ENCODE measurements at places on chromosomes 2 and 18.

GRCh38 chr18:11751341-11752115 lies 62.5 kb downstream of the GNAL start:
- no peak for DNase-seq

- DNase-seq: no peak
Measured at GRCh38 chr2:125560855-125561254, 1095.1 kb upstream of the GYPC start.

- no peak for DNase-seq
Measured at GRCh38 chr2:16643099-16643498, 22.5 kb downstream of the CYRIA start.

DNA sequence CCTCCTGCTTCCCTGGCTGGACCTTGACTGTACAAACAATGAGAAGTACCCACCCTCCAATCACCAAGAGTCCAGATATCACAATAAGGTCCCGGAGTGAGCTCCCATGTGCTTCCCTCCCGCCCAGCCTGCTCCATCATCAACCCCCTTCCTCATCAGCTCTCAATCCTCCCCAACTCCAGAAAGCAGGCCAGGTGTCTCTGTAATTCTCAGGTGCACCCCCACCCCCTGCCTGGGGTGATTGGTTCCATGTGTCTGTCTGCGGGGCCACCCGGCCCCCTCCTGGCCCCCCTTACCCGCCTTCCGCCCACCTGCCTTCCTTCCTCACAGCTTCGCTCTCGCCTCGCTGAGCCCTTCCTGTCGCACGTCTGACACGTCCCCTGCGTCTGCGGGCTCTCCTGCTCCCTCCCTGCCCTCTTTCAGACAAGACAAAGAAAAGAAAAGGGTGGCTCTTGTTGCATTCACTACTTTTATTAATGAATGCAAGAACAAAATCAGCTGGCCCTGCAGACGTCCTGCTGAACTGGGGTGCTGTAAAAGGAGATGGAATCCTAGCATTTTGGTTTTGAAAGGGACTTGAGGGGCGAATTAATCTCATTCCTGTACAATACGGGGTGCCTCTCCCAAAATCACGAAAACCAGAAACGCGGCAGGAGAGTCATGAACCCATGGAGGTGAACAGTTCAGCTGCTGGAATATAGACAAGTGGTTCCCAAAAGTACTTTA lies 26.5 kb upstream of the IGFBP2 start:
- DNase-seq: peak; percentile 33

- no peak for DNase-seq
Measured at GRCh38 chr2:70757360-70757759, 10.6 kb downstream of the ADD2 start.

- no peak for DNase-seq
Measured at GRCh38 chr2:47237375-47238334, 82.5 kb upstream of the STPG4 start.

GRCh38 chr2:226678422-226678821 lies 121.2 kb downstream of the IRS1 start:
- no peak for DNase-seq

DNA sequence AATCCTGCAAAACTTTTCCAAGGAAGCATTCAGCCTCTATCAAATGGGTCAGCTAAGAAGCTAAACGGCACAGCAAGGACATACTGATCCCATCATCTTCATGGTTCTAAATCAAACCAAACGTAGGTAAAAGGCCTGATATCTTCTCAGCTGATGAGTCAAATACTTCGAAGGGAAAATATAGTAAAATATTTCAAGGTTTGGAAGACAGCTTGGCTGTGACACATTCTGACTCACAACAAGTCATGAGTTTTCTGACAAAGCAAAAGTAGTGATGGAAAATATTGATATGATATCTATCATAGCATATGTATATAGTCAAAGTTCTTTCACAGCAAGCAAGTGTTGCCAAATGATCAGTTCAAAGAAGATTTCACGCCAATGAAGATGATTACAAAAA lies 31.5 kb downstream of the DOCK10 start:
- no peak for DNase-seq

GRCh38 chr18:58721566-58722239 lies 50.4 kb downstream of the MALT1 start:
- DNase-seq: no peak

- no peak for DNase-seq
Measured at GRCh38 chr2:156476850-156477206, 40.6 kb downstream of the GPD2 start.

GRCh38 chr18:78742218-78742745 lies 237.3 kb upstream of the SALL3 start:
- DNase-seq: no peak

- no peak for DNase-seq
Measured at GRCh38 chr2:10438688-10439087, 9.4 kb downstream of the ODC1 start.

DNA sequence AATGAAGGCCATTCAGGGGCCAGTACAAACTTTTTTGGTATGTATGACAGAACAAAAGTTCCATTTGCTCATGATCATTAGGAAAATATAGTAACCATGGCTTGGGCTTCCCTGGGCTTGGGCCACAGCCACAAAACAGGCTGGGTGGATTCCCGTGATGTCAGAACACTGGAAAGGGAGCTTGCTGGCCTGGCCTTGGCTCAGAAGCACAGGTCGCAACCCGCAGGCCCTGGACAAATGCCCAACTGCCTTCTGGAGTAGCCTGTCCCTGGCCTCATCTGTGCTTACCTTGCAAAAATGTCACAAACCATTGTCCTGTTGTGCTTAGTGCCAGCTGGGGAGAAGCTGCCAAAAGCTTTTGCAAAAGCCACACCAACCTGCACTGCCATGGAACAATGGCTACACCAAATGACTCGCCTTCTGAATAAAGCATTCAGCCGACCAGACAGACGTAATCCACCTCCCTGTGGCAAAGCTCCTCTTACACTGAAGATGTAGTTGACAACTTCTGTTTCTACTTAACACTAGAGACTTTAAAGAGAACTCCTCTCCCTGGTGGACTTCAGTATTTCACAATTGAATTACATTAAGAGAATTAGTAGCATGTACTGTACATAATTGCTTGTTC lies 125.5 kb downstream of the ANKRD44 start:
- DNase-seq: no peak

- DNase-seq: no peak
Measured at GRCh38 chr2:240993446-240994170, 4.8 kb upstream of the SNED1 start.

DNA sequence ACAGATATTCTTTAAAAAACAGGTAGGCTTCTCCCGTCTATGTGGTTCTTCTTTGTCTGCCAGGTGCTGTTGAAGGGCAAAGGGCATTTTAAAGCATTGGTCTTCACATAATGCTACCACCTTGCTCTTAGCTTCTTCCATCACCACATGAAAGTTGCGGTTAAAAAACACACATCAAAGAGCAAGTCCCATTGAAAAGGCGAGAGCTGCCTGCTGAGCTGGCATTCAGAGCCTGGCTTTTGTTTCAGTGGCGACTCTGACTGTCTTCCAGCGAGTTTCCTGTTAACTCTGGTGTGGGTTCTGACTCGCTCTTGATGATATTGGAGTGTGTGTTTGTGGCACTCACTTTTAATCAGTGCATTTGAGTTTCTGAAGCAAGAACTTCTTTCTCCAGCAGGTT lies 624.9 kb upstream of the FANCL start:
- no peak for DNase-seq

DNA sequence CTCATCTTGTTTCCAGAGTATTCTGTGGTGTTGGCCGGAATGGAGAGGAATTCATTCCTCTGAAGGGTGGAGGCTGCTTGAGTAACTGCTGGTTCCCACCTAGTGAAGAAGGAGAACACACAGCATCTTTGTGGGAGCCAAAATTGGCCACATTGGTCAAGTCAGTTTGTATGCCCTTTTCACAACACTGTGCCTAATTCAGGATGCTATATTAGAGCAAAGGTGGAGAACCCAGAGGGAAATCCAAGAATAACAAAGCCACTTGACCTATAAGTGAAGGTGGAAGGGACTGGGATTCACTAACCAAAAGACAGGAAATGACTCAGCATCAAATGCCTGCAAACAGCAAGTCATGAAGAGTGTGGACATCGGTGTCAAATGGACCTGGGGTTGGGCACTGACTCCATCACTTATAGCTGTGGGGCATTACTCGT lies 27.3 kb upstream of the MLPH start:
- no peak for DNase-seq

DNA sequence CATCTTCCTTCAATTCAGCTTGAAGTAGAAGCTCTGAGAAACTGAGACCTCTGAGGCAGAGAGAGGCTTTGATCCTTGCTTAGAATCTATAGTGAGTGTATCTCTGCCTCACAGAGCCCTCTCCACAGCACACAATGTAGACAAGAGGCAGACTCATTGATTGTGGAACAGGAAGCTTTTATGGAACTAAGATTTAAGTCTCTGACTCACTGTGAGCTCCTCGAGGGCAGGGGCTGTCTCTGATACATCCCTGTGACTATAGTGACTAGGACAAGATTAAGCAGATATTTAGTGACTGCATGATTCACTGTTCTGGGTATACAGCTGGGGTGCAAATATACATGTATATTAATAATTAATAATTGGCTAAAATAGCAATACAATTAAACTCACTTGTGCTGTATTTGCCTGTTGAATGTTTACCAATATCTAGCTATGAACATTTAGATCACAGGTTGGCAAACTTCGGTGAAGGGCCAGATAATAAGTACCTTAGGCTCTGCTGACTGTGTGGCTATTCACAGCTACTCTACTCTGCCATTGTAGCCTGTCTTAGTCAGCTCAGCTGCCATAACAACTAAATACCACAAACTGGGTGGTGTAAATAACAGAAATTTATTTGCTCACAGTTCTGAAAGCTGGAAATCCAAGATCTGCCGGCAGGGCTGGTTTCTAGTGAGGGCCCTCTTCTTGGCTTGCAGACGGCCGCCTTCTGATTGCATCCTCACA lies 54.4 kb downstream of the ARHGEF4 start:
- no peak for DNase-seq

DNA sequence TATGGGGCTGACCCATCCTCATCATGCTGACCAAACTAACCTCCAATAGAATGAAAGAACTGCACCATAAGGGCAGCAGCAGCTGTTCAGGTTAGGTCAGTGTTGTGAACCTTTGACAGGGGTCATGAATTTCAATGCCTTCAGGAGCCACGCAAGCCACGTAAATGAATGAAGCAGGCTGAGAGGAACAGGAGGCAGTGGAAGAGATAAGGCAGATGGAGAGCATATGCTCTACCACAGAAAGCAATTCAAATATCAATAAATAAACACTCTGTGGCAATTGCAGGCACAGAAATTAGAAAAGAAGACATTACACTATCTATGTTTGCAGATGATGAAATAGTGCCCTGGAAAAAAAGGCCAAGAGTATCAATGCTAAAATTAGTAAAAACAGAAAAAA lies 56.3 kb downstream of the SCG2 start:
- DNase-seq: no peak

DNA sequence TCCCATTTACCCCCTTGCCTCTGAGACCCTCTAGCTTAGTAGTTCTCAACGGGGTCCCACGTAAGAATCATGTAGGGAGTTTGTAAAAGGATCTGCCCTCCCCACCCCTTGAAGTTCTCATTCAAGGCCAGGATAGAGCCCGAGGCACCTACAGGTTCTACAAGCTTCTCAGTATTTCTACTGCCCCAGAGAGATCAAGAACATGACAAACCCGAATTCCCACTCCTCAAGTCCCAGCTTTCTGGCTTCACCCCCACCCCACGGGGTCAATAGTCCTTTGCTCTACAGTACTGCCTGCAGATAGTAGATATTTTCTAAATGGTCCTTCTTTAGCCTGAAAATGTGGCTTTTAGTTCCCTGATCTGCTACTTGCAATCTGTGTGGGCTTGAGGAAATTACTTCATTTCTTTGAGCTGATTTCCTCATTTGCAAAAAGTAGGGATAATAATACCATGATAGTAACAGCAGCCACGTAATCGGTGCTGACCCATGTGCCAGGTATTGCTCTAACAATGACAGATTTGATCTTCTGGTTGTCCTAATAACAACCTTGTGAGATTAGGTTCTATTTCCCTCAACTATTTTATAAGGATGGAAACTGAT lies 7.1 kb downstream of the CIB4 start:
- DNase-seq: no peak

GRCh38 chr18:9905401-9905922 lies 8.4 kb upstream of the VAPA start:
- DNase-seq: no peak

GRCh38 chr2:43648994-43649701 lies 12.1 kb downstream of the PLEKHH2 start:
- DNase-seq: no peak

GRCh38 chr18:13222856-13223281 lies 4.3 kb downstream of the LDLRAD4 start:
- no peak for DNase-seq

DNA sequence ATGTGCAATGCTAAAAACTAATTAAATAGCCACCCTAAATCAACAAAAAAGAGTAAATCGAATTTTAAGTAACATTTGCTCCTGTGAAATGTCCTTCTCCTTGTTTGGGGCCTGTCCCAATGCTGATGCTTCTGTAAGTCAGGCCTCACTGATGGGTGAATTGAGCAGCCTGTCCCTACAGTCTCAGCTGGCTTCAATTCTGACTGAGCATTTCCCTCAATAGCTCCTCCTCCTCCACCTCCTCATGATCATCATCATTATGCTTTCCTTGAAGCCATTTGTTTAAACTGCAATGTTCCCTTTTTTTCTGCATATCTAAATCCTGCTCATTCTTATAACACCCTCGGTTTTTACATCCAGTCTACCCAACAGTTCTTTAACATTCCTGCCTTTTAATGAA lies 137.2 kb upstream of the CELF4 start:
- no peak for DNase-seq

- DNase-seq: no peak
Measured at GRCh38 chr2:217393585-217394032, 533.7 kb upstream of the TNP1 start.

DNA sequence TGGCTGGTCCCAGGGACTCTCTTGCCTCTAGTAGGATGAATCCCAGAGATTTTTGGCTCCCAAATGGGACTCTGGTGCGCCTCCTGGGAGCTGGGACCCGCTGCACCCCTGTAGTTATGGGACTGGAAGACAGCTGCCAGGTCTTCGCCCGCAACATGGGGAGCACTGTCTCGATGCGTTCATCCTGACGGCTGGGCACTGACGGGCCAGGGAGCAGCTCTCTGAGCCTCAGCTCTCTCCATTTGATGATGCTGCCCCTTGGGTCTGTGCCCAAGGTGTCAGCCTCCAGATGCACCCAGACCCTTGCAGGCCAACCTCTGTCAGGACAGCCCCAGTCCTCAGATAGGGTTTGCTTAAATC lies 9.3 kb upstream of the ARMC9 start:
- DNase-seq: no peak

Measured in stimulated activated CD8-positive, alpha-beta memory T cell treated with anti-CD3 and anti-CD28 coated beads, Interleukin-12 subunit alpha, Interleukin-12 subunit beta, amount 100 ng/mL, for 4 hours (primary cell).